Effector CD4-positive, alpha-beta T cell (primary cell): ENCODE measurements at places on chromosomes 16 and 17.

DNA sequence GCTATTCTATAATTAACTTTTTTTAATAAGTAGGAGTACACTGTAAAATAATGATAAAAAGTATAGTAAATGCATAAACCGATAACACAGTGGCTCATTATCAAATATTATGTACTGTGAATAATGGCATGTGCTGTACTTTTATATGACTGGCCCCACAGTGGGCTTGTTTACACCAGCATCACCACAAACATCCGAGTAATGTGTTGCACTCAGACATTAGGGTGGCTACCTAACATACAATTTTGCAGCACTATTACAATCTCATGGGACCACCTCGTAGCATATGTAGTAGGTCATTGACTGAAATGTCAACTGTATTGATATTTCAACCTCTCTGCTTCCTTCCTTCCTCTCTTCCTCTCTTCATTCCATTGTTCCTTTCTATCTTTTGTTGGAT, 51.7 kb downstream of the TBX4 start:
- DNase-seq = no peak

DNA sequence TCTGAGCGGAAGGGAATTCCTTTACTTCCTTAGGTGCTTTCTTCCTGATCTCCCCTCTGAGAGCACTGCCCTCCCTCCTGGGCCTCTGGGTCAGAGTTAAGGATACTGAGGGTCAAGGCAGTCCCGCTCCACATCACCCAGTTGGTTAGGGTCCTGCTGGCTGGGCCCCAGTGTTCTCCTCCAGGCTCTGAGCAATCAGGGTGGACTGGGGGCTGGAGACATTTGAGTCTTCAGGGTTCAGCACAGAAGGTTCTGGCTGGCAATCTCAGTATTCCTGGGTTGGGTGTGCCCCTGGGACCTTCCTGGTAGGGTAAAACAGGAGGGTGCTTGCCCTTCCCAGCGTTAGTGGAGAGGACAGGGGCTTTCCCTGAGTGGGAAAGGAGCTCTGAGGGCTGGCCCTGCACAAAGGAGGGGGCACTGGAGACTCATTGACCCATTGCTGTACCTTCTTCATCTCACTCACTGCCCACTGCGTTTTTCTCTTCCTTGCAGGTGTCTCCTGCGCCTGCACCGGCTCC, 448 bp downstream of the MT1M start:
- no peak for DNase-seq

- no peak for DNase-seq
Observed at GRCh38 chr17:67059372-67059771, 15.0 kb downstream of the CACNG1 start.

GRCh38 chr16:51399908-51400670, 249.0 kb upstream of the SALL1 start:
- no peak for DNase-seq

- DNase-seq = no peak
Observed at GRCh38 chr17:11404431-11405276, 163.6 kb downstream of the SHISA6 start.

DNA sequence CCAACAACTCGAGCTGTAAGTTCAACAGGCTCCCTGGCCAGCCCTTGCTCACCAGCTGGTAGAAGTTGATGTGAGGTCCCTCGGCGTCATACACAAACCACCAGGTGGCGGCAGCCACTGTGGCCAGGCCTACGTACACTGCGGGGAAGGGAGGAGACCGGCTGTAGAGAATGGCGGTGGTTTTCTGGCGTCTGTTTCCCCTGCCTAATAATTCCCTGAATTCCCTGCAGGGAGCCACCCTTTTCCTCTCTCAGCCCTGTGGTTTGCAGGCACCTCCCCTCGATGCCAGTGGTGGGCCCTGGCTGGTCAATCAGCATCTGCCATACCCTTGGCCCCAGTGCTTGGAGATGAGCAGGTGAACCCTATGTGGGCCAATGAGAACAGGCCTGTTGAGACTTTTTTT, 18.9 kb upstream of the P2RX1 start:
- DNase-seq = no peak

DNA sequence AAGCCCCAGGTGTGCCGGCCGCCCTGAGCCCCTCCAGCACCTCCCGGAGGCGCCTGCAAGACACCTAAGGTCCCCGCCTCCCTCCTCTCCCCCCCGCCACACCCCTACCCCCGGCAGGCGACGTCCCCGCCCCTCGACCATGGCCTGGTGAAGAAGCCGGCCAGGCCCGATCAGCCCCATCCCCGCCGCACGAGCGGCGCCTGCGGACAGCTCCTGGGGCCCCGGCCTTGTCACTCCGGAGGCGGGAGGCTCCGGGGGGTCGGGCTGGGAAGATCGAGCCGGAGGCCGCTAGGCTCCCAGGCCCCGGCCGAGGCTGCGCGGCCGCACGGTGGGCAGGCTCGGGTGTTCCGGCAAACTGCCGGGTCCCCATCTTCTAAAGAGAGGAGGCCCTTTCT, 405 bp upstream of the ACE start:
- no peak for DNase-seq

GRCh38 chr17:48593126-48593829, at the start of gene HOXB5:
Gene HOXB5 (minus strand): TSS chr17:48593779. CDS start chr17:48593682, 97 bp downstream.
- DNase-seq = no peak

DNA sequence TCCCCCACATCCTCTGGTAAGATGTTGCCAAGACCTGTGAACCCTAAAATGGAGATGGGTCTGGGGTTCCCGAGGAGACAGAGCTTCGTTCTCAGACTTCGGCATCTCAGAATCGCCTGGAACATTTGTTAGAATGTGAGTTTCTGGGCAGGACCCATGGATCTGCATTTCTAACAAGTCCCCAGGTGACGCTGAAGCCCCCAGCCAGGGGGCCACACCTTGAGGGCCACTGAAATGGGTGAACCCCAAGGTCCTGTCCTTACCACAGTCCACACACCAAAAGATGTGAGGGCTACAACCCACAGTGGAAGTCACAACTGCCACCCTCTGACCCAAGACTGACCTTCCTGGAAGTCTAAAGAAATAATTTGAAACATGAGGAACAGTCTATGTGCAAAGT, 14.0 kb downstream of the MPP3 start:
- no peak for DNase-seq

GRCh38 chr17:7916808-7917207, 719 bp upstream of the RNF227 start:
- no peak for DNase-seq

DNA sequence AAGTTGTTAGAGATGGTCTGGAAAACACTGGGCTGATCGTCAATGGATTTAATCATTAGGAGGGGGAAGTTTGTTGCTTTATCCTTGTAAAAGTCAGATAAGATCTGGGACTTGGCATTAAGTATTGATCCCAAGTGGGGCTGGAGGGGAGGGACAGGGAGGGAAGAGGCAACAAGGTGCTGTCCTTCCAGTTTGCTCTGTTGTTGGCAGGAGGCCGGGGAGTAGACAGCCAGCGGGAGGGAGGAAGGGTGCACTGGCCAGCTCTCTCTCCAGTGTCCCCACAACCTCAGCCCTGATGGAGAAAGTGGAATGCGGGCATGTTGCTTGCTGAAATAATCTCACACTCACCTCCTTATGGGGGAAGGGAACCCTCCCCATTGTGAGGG, 210.2 kb downstream of the CCDC182 start:
- no peak for DNase-seq

DNA sequence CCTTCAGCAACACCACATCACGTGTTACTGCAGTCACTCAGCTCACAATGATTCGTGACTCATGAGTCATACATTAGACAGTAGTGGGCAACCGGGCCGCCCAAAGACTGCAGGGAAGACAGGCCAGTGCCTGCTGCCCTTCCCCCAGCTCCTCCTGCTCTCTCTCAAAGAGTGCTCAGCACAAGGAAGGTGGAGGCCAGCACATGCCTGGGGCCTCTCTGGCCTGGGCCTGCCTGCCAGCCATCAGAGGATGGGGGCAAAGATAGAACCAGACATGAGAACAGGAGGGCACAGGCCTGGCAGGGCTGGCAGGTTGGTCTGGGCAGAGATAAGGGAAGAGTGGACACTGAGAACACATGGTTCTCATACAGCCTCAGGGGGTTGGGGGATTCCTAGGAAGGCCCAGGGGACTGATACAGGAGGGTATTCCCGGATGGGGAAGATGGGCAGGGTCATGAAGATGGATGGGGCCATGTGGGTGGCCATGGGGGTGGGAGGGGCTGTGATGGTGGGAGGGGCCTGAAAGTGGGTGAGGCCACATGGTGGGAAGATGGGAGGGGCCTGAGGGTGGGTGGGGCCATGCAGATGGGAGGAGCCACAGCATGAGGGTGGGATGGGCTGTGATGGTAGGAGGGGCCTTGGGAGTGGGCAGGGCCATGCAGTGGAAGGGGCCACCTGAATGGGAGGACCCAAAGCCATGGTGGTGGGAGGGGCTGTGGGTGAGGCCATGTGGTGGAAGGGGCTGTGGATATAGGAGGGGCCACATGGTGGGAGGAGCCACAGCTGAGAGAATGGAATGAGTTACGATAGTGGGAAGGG, 29.0 kb downstream of the KATNB1 start:
- DNase-seq = no peak
